ENCODE measurements at places on chromosomes 2 and 18.

GRCh38 chr2:143526498-143526897 is 397.3 kb downstream of the ARHGAP15 start:
- DNase-seq: no peak

- no peak for DNase-seq
These were observed 96.9 kb upstream of the MSH6 start for GRCh38 chr2:47686018-47686417.

GRCh38 chr18:41881285-41881684 is 73.7 kb upstream of the PIK3C3 start:
- DNase-seq: no peak

DNA sequence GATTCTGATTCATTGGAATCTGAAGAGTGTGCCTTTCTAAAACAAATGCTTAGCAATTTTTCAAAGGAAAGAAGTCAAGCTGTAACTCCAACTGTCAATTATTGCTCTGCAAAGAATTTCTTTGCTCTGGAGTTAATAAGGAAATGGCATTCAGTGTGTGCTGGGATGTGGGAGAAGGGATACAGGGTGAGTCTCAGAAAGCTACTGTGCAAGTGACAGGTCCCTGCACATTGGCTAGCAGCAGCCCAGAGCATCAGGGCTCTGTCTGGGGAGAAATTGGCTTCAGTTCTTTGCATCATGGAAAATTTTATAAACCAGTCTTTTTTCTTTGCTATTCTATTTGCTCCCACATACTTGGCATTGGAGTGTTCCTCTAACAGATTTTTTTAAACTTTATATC is 1.1 kb upstream of the SYT4 start:
- DNase-seq: no peak

DNA sequence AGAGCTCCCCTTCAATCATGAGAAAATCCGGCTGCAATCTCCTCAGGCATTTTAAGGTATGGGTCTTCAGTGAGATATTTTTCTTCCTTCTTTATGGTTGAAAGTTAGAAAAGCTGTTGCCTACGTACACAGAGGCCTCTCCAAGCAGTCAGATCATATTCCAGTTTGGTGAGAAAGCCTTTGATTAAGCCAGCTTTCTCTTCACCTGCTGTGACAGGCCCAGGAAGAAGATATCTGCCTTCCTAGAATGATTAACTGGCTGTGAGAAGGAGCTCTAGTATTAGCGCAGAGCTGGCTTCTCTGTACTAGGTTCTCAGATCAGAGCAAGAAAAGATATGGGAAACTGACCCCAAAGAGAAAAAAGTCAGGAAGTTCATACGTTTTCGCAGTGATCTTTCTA is 585.0 kb upstream of the CHAC2 start:
- DNase-seq: no peak

GRCh38 chr18:68694316-68694715 is 20.6 kb downstream of the TMX3 start:
- no peak for DNase-seq

DNA sequence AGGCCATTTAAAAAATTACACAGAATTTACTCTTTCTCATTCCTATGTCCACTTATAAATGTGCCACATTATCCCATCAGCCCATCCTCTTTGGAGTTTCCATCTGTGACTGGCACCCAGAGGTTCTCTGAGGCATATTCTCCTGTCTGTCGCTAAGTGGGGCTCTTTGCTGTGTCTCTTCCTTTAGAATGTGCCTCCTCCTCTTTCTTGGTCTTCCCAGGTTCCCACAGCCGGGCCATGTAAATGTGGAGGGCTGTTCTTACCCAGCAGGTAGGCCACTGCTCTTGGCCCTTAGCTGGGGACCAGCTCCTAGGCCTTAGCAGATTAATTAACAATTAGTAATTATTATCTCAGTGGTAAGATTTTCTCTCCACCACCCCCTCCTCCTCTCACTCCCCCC is 167.0 kb downstream of the INSIG2 start:
- DNase-seq: no peak

- DNase-seq: peak; percentile 90
These were observed 88.2 kb downstream of the PLB1 start for GRCh38 chr2:28583899-28584553.

DNA sequence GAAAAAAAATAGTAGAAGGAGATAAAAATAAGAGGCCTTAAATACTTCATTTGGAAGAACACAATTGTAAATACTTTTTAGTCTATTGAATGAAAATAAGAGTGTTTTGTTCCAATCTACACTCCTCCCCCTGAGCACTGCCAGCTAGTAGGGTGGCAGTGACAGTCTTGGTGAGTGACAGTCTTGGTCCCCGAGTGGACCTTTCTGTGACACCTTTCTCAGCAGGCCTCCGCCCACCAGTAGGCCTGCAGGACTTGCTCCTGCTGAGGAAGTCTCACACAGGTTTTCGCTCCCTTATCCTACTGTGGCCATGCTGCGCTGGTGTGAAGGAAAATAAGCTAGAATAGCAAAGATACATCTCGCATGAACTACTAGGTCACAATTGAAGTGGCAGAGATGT is 666.8 kb downstream of the NR4A2 start:
- no peak for DNase-seq

GRCh38 chr2:191859681-191860080 is 12.8 kb upstream of the CAVIN2 start:
- DNase-seq: no peak

DNA sequence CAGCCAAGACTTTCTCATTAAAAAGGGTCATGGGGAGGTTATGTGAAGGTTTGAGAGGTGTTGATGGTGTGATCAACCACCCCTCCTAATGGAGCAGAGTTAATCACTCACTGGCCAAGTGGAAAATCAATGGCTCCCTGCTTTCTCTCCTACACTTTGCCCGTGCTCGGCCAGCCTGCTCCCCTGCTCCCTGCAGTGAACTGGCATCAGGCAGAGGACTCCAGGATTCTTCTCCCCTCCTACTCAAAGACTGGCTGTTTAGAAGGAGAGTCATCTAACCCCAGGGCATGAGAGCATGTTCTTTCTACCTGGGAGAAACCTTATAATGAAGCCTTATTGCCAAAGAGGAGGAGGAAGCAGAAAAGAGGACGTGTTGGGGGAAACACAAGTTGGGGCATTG is 74.9 kb downstream of the SGPP2 start:
- no peak for DNase-seq

GRCh38 chr2:162327134-162327769 is 8.8 kb upstream of the IFIH1 start:
- DNase-seq: no peak

- peak; percentile 52 for DNase-seq
These were observed 19.8 kb upstream of the PDIA6 start for GRCh38 chr2:10832203-10832936.

DNA sequence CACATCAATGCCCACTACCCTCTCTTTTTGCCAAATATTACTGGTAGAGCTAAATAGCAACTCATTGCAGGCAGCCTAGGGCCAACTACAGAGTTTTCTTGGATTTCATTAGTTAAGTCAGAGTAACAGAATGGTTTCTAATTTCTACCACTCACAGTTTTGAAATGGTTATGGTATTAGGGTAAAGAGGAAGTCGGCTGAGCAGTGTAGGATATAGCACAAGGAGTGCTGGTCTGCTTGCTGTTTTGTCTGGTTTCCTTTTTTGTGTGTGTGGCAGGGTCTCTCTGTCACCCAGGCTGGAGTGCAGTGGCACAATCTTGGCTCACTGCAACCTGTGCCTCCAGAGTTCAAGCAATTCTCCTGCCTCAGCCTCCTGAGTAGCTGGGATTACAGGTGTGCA is 289.2 kb upstream of the CCDC68 start:
- DNase-seq: no peak

DNA sequence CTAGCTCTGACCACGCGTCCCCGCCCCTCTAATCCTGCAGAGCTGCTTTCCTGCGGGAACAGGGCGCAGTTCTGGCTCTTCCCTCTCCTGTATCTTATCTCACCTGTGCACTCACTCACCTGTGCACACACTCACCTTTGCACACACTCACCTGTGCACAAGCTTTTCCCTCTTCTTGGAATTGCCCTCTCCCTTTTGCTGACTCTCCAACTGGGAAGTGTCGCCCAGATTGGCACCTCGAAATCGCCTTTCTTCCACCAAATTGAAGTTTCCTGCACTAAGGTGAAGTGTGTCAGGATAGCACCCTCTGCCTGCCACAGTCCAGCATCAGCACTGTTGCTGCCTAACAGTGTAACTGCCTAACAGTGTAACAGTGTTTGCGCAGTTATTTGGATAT is 566 bp upstream of the CMPK2 start:
- DNase-seq: no peak

- no peak for DNase-seq
These were observed 118.8 kb upstream of the LHCGR start for GRCh38 chr2:48874282-48874681.

DNA sequence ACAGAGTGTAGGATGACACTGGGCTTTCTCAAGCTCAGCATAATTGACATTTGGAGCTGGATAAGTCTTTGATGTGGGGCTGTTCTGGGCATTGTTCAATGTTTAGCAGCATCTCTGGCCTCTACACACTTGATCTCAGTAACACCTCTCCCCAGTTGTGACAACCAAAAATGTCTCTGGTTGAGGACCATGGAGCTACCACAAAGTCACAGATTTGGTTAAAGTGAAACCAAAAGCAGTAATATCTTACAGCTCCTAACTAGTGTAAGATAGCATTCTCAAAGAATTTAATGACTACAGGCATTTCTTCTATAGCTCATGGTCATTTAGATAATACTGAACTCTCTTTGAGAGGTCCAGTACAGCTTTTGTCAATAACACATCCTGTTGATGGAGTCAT is 23.4 kb upstream of the PAX3 start:
- no peak for DNase-seq

DNA sequence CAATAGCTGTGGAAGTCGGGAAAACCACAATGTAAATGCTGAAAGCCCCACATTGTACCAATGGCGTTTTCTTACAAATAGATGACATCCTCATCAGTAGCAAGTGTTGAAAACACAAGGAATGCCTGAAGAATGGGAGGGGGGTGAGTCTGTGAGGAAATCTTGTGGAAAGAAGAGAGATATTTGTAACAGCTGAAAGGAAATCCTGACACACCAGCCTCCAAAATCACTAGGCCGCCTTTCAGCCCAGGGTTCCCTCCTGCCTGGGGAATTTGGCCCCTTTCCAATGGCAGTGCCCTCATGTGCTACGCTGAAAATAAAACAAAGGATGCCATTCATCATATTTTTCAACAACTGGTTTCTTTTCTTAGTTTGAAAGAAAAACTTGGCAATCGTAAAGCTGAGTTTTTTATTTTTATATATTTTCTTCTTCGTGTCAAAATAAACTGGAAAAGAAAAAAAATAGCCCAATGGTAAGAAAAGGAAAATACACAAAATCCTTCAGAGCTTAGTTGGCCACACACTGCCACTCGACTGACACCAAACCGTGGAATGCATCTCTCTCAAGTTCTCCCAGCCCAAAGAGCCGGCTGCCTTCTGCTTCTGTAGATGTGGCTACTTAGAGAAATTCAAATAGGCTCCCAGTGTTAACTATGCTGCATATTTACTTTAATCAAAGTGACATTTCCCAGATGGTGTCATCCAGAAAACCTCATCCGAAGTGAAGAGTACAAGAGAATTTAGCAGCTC is 52.0 kb downstream of the FTCDNL1 start:
- DNase-seq: no peak

DNA sequence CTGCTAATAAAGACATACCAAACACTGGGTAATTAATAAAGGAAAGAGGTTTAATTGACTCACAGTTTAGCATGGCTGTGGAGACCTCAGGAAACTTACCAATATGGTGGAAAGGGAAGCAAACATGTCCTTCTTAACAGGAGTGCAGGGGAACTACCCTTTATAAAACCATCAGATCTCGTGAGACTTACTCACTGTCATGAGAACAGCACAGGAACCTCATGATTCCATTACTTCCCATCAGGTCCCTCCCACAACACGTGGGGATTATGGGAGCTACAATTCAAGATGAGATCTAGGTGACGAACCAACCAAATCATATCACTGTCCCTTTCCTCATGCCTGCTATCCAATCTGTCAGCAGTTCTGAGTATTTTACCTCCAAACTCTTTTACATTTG is 586.7 kb downstream of the TDRD15 start:
- DNase-seq: no peak

DNA sequence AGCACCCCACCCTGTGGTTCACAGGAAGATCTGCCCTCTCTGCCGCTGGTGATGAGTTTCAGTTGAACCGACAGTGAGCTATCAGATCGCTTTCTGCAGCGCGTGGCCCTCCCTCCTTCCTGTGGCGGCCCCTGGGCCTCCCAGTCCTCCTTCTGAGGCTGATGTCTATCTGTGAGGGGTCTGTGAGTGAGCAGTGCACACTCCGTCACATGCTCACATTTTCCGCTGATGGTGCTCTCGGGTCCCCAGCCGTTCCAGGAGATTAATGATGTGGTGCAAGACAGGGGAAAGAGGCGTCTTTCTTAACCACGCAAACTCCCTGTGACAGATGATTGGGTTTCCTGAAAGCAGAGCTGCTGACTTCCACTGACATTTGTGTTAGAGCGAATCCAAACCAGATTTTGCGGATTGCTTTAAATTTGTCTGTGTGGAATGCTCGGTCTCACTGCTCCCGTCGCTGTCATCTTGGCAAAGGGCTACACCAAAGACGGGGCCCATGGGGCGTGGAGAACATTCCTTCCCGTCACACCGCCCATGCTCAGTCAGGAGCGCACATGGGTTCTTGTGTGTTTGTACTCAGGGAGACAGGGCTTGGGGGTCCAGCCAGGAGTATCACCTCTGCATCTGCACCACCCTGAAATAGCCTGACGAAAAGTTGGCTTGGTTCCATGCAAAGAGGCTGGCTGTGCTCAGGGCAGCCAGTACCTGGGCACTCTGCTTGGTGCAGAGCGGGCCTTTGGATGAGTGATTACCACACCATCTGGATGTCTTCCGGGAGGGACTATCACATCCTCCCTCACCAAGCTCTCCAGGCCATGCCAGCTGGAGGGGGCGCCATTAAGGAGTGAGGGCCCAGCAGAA is 154.7 kb upstream of the HS6ST1 start:
- DNase-seq: no peak

- no peak for DNase-seq
These were observed 728.8 kb upstream of the PIK3C3 start for GRCh38 chr18:41226186-41226585.

DNA sequence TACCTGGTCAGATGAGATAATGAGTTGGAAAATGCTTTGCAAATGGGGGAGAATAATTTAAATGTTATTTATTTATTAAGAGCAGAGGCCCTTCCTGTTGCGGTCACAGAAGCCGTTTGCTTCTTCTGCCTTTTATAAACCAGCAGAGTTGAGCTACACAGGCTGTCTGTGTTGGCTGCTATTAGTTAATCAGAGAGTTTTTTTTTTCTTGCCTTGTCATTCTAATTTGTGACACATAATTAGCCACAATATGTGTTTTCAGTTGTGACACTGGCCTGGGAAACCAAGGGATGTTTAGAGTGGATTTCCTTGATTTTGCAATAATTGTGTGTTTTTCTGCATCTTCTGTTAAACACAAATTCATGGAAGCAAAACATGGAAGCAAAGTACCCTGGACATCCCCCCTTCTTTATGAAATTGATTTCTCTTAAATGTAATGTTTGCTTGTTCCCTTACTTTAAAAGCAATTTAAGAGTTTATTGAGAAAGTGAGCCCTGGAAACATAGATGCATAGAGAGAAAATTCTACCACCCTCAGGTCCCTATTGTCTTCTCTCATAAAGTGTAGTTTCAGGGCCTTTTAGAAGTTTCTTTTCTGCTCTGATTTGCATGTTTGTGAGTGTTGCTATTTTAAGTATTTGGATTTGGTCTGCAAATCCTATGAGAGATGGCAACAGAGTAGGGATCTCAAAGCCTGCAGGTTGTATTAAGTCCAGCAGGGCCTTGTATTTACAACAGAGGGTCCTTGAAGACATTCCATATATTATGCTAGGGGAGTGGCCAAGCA is 22.8 kb upstream of the IL37 start:
- no peak for DNase-seq

GRCh38 chr2:43631618-43632317 is 5.3 kb upstream of the PLEKHH2 start:
- no peak for DNase-seq

Measured in fibroblast of the conjunctiva (primary cell).